ENCODE measurements at places on chromosomes 5 and 9. TPM values are rescaled to one million over a fixed set of nuclear protein-coding genes. Genes with fewer than 3 reads are reported as not detected.
A peak's percentile ranks its signal among the peaks of the same experiment; 100 is the strongest.

Gene ADRB2
- polyA plus RNA-seq = 0.34 TPM

DNA sequence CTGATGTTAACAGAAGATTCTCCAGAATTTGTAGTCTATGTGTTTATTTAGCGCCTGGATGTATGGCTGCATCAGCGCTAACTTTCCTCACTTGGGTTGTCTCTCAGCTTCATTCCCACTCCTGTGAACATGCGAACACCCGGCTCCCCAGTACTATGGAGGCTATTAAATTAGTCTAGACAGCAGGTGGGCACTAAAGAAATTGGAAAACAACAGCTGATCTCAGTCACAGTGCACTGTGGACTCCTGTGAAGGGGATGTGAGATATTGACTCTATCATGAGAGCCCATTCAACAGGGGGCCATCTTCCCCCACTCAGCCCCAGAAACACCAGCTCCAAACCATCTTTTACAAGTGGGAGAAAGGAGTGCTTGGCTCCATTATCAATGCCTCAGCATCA is 471.0 kb downstream of the KDM4C start:
- DNase-seq = no peak

GRCh38 chr9:109817846-109818472 is 38.0 kb downstream of the PALM2AKAP2 start:
- peak; percentile 96 for DNase-seq

- DNase-seq = no peak
Observed at GRCh38 chr5:178194026-178194425, 6.9 kb upstream of the GMCL2 start.

GRCh38 chr5:154234551-154234950 is 44.0 kb downstream of the GALNT10 start:
- DNase-seq = no peak

Measured in right renal cortex interstitium (tissue), 3 donors.